ENCODE measurements at places on chromosomes 6 and 20.

DNA sequence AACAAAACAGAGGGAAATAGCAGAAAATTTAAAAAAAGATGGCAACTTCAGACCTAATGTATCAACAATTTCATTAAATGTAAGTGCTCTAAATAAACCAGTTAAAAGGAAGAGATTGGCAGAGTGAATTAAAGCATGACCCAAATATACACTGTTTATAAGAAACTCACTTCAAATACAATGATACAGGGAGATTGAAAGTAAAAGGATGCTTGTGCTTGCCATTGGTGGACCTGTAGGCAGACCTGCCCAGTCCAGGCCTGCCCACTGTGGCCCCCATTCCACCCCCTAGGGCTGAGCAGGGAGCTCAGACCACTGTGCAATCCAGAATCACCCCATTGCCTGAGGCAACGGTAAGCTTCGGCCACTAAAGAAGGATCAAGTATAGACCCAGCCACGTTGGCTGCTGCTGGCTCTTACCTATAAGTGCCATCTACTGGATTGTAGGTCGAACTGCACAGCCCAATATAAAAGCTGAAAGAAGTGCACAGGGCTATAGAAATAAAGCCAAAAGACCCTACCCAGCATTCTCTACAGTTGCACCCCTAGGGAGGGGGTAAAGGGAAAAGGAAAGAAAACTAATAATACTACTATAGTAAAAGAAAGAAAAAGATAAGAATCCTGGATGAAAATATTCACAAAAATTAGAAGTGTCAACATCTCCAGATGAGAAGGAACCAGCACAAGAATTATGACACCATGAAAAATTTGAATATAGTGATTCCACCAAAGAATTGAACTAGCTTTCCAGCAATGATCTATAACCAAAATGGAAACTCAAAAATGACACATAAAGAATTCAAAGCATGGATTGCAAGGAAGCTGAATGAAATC is 36.1 kb downstream of the PSMB1 start:
- DNase-seq: peak; percentile 88

- no peak for DNase-seq
These were observed 117.6 kb downstream of the JPH2 start for GRCh38 chr20:44069203-44070011.

GRCh38 chr20:63754008-63754407 is 14.4 kb downstream of the SLC2A4RG start:
- no peak for DNase-seq

- DNase-seq: no peak
These were observed 32.2 kb downstream of the PMEPA1 start for GRCh38 chr20:57677584-57677982.

GRCh38 chr20:56664796-56665195 is 35.7 kb downstream of the TFAP2C start:
- no peak for DNase-seq

- no peak for DNase-seq
These were observed 26.3 kb upstream of the PMEPA1 start for GRCh38 chr20:57735831-57736737.

DNA sequence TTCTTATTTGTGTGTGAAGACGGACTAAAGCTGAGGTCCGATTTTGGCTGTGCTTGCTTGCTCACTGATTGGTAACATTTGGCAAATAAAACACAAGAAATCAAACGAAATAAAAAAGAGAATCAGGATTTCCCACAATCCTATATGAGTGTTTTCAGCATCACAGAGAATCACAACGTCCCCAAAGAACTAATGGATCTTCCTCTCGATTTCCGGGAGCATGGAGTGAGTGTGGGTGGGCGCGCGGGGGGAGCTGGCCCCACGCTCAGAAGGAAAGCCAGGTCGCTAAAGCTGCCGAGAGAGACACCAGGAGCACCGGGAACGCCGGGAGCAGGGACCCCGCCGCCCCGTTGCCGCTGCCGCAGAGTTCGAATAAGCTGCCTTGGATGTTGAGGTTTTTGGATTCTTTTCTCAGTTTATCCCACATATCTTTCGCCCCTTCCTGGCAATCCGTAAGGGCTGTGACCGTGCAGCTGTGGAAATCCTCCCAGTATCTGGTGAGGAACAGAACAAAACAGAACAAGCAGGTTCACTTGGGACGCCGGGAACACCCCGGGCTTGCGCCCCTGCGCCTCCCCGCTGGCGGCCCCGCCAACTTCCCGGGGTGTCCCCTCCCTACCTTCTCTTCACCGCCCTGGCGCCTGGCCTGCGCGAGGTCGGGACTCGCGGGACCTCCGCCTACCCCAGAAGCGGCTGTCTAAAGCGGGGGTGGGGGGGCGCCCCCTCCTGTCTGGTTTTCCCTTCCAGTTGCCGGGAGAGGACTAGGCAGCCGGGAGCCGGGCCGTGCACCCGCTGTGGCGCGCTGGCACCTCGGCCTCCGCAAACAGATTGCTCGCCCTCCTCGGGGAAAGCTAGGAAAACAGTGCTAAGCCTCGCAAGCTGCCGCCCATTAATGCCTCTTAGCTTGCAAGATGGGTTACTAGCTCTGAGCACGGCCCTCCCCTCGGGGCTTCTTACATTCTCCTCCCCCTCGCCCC is 7.7 kb downstream of the NRN1 start:
- DNase-seq: no peak

Measured in NCI-H1417 (cell line).